T-cell (primary cell): ENCODE measurements at places on chromosomes 11 and 22. TPM values are rescaled to one million over a fixed set of nuclear protein-coding genes. Genes with fewer than 3 reads are reported as not detected.

DNA sequence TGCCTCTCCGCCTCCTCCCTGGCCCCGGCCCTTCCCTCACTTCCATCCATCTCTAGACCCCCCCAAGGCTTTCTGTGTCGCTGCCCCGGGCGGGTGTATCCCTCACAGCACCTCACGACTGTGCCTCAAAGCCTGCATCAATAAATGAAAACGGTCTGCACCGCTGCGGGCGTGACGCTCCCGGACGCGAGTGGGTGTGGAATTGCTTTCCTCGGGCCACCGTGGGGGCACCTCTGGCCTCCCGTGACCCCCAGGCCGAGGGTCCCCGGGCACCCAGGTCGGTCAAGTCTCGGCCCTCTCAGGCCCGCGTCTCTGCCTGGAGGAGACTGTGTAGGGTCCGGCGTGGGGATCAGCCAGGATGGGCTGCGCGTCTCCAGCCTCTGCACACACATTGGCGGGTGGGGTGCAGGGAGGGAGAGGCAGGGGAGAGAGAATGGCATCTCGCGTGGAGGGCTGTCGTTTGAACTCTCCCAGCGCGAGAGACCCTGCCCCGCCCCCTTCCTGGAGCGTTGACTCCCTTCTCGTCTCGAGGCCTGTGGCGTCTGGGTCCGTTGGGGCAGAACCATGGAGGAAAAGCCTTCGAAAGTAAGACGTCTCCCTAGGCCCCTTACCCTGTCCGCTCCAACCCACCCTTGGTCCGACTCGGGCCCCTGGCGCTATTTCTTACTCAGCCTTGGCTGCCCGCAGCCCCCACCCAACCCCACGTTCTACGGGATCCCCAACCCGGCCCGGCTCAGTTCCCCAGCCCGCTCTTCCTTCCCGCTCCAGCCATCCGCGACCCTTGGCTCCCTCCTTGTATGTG is at the start of gene CATSPERZ:
TSS of gene CATSPERZ (plus strand) at position 512 of the 802 bp plus-strand sequence. CDS start at position 565, 53 bp downstream.
- no peaks in the 10 kb centered on the region for H3K36me3 ChIP-seq
- peak within 1 kb of the TSS; percentile 54 for H3K4me3 ChIP-seq
- peak; percentile 28 for DNase-seq
- H3K27me3 ChIP-seq, result peaks cover 17% of the 10 kb centered on the region
- no peak within 1 kb of the TSS for H3K27ac ChIP-seq

DNA sequence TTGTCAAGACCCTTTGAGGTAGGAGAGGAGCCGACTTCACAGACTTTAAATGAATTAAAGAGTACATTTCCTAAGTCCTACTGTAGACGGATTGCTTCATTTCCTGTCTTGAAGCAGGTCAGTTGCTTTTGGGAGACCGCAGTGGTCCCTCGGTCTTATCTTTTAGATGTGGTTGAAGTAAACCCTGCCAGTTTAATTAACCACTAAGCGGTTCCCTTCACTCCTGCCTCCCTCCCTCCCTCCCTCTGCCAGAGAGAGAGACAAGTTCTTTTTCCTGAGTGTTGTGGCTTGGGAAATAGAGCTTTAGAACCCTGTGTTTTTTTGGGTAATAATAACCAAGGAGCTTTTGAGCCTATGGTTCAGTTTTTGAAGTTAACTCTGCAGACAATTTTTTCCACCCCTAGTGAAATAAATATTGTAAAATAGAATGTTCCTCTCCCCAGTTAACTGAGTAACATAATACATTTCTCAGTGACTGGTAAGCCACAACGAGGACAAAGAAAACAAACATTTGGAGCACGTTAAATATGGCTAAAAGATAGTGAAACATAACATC is 147.5 kb downstream of the LDLRAD3 start:
- no peak for DNase-seq
- no peak overlapping the region for H3K4me3 ChIP-seq
- H3K27me3 ChIP-seq, result no peaks in the 10 kb centered on the region
- no peaks in the 10 kb centered on the region for H3K36me3 ChIP-seq
- no peaks in the 10 kb centered on the region for H3K4me1 ChIP-seq

- no peaks in the 10 kb centered on the region for H3K4me1 ChIP-seq
- H3K27ac ChIP-seq, result no peak overlapping the region
- H3K27me3 ChIP-seq, result no peaks in the 10 kb centered on the region
Measured at GRCh38 chr22:25630447-25630846, 66.0 kb downstream of the GRK3 start.

GRCh38 chr22:30562366-30562765 is 12.1 kb downstream of the GAL3ST1 start:
- peaks cover 37% of the 10 kb centered on the region for H3K27me3 ChIP-seq
- no peaks in the 10 kb centered on the region for H3K4me1 ChIP-seq
- no peak for DNase-seq
- H3K27ac ChIP-seq, result no peak overlapping the region
- H3K36me3 ChIP-seq, result no peaks in the 10 kb centered on the region
- no peak overlapping the region for H3K4me3 ChIP-seq

GRCh38 chr11:103585911-103586310 is 450.5 kb upstream of the DDI1 start:
- H3K27ac ChIP-seq, result no peak overlapping the region
- H3K36me3 ChIP-seq, result no peaks in the 10 kb centered on the region
- no peak overlapping the region for H3K4me3 ChIP-seq
- H3K4me1 ChIP-seq, result no peaks in the 10 kb centered on the region
- H3K27me3 ChIP-seq, result no peaks in the 10 kb centered on the region
- DNase-seq, result no peak

GRCh38 chr11:120217941-120218694 is 7.3 kb downstream of the OAF start:
- no peaks in the 10 kb centered on the region for H3K27me3 ChIP-seq

DNA sequence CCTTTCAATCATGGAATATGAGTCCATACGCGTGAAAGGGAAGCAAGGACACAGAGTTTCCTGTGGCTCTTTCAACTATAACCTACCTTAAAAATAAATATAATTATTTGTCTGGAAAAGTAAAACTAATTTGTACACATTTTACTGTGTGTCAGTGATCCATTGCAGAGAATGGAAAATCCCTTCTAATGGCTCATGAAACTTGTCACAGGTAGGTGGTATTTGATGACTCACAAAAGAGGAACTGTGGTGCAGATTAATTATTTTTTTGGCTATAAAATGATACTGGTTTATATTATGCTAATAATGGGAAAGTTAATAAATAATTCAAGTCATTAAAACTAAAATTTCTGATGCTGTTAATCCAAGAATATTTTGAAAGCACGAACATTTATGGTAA is 792.2 kb downstream of the METTL15 start:
- no peak for DNase-seq
- no peaks in the 10 kb centered on the region for H3K4me1 ChIP-seq
- H3K27me3 ChIP-seq, result no peaks in the 10 kb centered on the region
- H3K36me3 ChIP-seq, result no peaks in the 10 kb centered on the region
- H3K27ac ChIP-seq, result no peak overlapping the region

GRCh38 chr22:43996981-43997265 is 27.2 kb upstream of the PARVB start:
- no peak overlapping the region for H3K4me3 ChIP-seq
- no peak for DNase-seq
- peak overlapping the region; percentile 61 for H3K27ac ChIP-seq
- H3K4me1 ChIP-seq, result peaks cover 2% of the 10 kb centered on the region

DNA sequence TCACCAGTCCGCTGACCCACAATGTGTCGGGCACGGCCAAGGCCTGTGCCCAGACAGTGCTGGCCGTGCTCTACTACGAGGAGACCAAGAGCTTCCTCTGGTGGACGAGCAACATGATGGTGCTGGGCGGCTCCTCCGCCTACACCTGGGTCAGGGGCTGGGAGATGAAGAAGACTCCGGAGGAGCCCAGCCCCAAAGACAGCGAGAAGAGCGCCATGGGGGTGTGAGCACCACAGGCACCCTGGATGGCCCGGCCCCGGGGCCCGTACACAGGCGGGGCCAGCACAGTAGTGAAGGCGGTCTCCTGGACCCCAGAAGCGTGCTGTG is 6.1 kb downstream of the SLC35C1 start:
- H3K27ac ChIP-seq, result no peak overlapping the region
- no peaks in the 10 kb centered on the region for H3K27me3 ChIP-seq

GRCh38 chr11:1652771-1653540 is 23.4 kb downstream of the KRTAP5-5 start:
- DNase-seq, result peak; percentile 66
- no peak overlapping the region for H3K27ac ChIP-seq
- H3K4me1 ChIP-seq, result peaks cover 4% of the 10 kb centered on the region
- no peaks in the 10 kb centered on the region for H3K36me3 ChIP-seq
- H3K27me3 ChIP-seq, result no peaks in the 10 kb centered on the region

DNA sequence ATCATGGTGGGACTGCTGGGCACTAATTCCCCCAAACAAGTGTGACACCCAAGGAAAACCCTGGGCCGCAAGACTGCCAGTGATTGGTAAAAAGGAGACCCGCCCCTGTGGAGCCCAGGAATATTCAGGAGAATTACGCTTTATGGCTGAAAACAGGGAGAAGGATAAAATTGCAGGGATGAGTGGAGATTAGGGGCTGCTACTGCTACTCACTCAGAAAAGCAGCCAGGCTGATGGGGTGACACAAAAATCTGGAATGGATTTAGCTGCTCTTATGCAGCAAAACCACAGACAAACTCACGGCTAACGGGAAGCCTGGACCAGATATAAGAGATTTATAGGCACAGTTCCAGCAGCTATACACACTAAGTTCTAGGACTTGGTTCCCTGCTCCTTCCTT is 4.4 kb upstream of the FBXO3 start:
- H3K27ac ChIP-seq, result no peak overlapping the region
- peaks cover 33% of the 10 kb centered on the region for H3K4me1 ChIP-seq
- H3K36me3 ChIP-seq, result no peaks in the 10 kb centered on the region
- H3K4me3 ChIP-seq, result no peak overlapping the region
- peaks cover 2% of the 10 kb centered on the region for H3K27me3 ChIP-seq
- no peak for DNase-seq

DNA sequence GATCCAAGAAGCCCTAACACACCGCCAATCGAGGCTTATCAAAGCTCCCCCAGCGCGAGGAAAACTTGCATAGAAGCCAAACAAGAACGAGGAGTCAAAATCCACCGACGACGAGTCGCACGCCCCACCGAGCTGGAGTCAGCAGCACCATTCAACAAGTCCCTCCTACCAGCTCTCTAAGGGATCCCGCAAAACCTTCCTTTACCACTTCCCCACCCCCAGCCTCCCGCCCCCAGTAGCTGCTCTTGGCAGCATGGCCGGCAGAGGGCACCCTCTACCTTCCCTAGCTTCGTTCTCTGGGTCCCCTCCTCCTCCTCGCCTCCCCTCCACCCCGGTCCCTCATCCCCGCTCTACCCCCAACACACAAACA is 1.4 kb downstream of the BDNF start:
- H3K27ac ChIP-seq, result no peak overlapping the region
- H3K4me3 ChIP-seq, result no peak overlapping the region
- no peaks in the 10 kb centered on the region for H3K36me3 ChIP-seq

GRCh38 chr11:326592-326841 is 5.9 kb upstream of the IFITM3 start:
- DNase-seq, result no peak
- peaks cover 47% of the 10 kb centered on the region for H3K4me1 ChIP-seq

GRCh38 chr11:64276653-64277431 is 7.6 kb downstream of the BAD start:
- H3K27ac ChIP-seq, result no peak overlapping the region
- H3K27me3 ChIP-seq, result no peaks in the 10 kb centered on the region
- peaks cover 7% of the 10 kb centered on the region for H3K4me1 ChIP-seq
- no peak for DNase-seq

DNA sequence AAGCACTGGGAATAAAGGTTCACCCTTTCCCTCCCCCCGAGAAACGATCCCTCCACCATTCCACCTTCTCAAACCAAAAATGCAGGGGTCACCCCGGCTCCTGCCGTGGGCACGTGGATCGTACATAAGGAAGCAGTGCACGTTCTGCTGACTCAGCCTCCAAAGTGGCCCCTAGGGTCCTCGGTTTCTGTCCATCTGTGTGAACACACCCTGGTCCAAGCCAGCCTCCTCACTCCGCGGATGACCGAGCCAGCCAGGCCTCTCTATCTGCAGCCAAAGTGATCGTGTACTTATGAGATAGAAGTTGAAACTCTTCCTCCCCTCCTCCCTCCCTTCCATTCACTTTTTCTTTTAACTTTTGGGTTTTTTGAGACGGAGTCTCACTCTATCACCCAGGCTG is 16.2 kb downstream of the C11orf24 start:
- no peak overlapping the region for H3K27ac ChIP-seq
- H3K36me3 ChIP-seq, result peaks cover under 1% of the 10 kb centered on the region
- H3K4me3 ChIP-seq, result no peak overlapping the region
- DNase-seq, result no peak
- H3K4me1 ChIP-seq, result no peaks in the 10 kb centered on the region

- no peak for DNase-seq
- H3K4me1 ChIP-seq, result peaks cover 82% of the 10 kb centered on the region
- no peak overlapping the region for H3K4me3 ChIP-seq
- no peaks in the 10 kb centered on the region for H3K36me3 ChIP-seq
Measured at GRCh38 chr11:35042913-35043312, 96.1 kb upstream of the CD44 start.

DNA sequence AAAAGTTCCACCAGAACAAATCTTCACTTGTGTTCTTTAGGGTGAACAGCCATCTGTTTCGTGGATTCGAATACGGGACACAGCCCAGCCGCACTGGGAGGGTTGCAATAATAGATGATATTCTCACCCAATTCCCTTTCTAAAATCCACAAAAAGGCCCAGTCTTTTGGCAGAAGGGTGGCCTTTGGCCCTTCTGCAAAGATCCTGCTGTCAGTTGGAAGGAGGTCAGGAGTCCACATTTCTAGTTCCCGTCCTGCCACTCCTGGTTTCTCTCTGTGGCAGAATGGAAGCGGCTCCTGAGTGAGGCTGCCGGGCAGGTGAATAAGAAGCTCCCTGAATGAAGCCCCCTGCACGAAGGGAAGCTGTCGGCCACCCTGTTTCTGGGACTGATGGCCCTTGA is 11.2 kb upstream of the LINC01488 start:
- no peaks in the 10 kb centered on the region for H3K36me3 ChIP-seq
- H3K4me3 ChIP-seq, result no peak overlapping the region
- H3K4me1 ChIP-seq, result no peaks in the 10 kb centered on the region
- DNase-seq, result no peak

DNA sequence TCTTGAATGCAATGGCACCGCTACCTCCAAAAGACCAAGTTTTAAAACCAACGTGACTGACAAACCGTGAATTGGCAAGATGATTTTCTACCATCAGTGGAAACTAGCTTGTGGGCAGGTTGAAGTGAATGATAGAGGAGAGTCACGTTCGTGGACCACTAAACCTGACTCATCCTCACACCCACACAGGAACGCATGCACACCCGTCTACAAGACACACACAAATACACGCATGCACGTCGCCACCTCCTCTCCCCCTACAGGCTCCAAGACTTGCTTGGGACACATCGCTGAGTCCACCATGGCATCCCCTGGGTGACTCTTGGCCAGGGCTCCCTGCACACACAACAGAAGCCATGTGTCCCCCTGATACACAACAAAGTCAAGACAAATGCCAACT is 14.4 kb downstream of the TMPRSS6 start:
- no peak overlapping the region for H3K4me3 ChIP-seq
- DNase-seq, result no peak
- H3K4me1 ChIP-seq, result no peaks in the 10 kb centered on the region
- no peaks in the 10 kb centered on the region for H3K36me3 ChIP-seq
- no peaks in the 10 kb centered on the region for H3K27me3 ChIP-seq
- no peak overlapping the region for H3K27ac ChIP-seq

TXN2 gene
- total RNA-seq, result 47.5 TPM

MMP11 gene
- total RNA-seq, result 2.5 TPM

LPXN gene
- 86.8 TPM for total RNA-seq

NCAPD3 gene
- 35.9 TPM for total RNA-seq

MCHR1 gene
- total RNA-seq, result not detected

OR51I1 gene
- not detected for total RNA-seq

OR4D5 gene
- not detected for total RNA-seq

THY1 gene
- total RNA-seq, result 0.47 TPM

SLC15A3 gene
- 6.9 TPM for total RNA-seq

TMEM151A gene
- total RNA-seq, result 0.33 TPM

SNX32 gene
- 0.26 TPM for total RNA-seq

PSMA1 gene
- total RNA-seq, result 128 TPM
